ENCODE measurements at places on chromosomes 6 and 20.

- DNase-seq, result no peak
Measured at GRCh38 chr20:43191946-43192863, 2.5 kb upstream of the PTPRT start.

DNA sequence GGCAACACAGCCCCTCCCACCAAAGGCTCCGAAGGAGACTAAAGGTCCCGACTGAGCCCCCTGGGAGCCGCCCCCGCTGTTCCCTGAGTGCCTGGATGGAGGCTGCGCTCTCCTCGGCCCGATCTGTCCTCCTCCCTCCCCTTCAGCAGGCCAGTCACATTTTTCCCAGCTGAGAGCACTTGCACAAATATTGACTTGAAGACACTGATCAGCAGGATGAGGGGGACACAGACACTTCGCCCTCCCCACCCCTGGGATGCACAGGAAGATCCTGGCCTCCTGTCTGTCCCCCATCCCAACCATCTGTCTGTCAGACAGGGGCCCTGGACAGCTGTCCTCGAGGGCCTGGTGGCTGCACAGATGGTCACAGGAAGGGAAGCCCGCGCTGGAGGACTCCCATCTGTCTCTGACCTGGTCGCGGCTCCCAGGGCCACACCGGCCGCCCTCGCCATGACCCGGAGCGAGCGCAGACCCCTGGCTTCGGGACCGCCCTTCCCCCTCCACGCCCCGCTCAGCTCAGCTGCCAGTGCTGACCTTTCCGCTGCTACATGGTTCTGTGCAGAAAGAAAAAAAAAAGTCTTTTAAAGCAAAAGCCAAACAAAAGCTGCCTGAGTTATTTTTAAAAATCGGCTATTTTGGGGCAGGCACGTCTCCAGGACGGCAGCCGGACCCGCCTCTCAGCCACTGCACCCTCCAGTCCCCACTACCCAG lies 11.1 kb downstream of the LAMA5 start:
- no peak for DNase-seq

DNA sequence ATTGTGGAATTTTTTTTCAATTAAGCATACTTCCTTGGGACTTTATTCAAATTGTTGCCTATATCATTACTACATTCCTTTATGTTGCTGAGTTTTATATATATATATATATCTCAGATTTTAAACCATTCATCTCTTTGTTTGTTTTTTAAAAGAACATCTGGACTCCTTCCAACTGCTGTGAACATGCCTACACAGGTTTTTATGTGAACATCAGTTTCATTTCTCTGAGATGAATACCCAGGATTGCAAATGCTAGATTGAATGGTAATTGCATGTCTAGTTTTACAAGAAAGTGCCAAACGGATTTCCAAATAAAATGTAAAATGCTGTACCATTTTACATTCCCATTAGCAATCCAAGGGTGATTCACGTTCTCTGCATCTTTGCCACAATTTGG lies 1289.3 kb downstream of the HACE1 start:
- DNase-seq, result no peak

DNA sequence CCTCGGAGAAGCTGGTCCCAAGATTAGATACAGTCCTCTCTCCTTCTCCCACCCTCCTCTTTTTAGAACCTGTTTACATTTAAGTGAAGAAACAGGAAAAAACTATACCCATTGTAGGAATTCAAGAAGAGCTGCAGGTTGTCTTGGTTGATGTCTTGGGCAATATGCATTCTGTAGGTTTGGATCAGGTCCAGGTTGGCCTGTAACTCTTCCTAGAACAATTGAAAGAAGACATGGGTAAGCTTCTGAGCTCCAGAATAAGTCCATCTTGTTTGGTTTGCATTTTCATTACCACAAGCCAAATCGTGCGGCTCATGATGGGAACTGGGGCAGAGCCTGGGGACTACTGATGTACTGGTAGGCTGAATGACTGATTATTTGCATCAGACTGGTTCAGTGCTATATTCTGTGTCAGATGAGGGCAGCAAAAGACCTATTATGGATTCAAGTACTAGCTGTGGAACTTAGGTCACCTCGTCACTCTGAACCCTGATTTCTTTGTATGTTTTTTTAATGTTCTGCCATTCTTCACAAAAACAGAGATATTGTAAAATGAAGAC lies 20.3 kb upstream of the SLA2 start:
- no peak for DNase-seq

GRCh38 chr20:51727872-51728271 lies 40.3 kb downstream of the ATP9A start:
- DNase-seq, result no peak

DNA sequence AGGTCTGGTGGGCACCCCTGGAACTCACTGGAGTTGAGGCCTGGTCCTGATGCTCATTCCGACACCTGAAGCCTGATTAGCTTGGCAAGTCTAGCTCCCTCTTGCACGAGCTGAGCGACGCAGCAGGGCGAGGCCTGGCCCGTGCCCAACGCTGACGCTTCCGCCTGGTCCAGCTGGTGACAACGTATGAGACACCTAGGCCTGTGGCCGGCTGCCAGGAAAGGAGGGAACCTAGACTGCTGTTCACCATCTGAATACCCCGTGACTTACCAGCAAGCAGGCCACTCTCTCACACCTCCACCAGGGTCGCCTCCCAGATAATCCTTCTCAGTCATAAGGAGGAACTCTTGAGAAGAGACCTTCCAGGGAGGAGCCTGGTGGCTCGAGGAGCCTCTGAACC lies 24.5 kb downstream of the YTHDF1 start:
- no peak for DNase-seq

GRCh38 chr6:137840252-137840651 lies 26.8 kb upstream of the TNFAIP3 start:
- no peak for DNase-seq

DNA sequence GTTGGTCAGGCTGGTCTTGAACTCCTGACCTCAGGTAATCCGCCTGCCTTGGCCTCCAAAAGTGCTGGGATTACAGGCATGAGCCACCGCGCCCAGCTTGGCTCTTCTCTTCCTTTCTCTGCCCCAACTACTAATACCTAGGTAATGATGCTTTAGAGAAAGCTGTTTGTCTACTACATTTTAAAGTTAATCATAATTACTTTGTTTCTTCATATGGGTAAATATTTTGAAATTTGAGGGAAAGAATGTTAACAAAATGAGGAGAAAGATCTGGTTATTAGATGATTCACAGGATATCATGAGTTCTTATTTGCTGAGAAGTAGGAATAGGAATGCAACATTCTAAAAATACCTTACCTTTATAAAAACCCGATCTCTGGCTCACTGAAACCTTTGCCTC lies 18.4 kb upstream of the PTPRK start:
- DNase-seq, result no peak

- no peak for DNase-seq
Measured at GRCh38 chr6:56961151-56961550, 6.2 kb downstream of the BEND6 start.

DNA sequence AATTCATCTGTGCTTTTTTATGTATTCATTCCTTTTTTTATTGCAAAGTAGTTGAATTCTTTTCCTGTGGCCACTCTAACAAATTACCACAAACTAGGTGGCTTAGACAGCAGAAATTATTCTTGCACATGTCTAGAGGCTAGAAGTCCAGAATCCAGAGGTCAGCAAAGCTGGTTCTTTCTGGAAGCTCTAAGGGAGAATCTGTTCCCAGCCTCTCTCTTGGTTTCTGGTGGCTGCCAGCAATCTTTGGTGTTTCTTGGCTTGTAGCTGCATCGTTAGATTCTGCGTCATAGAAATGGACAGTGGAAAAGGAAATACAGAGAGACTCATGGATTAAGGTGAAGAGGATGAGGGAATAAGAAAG lies 39.3 kb downstream of the GSTA2 start:
- no peak for DNase-seq

Data from stimulated activated CD4-positive, alpha-beta T cell treated with anti-CD3 and anti-CD28 coated beads, TNF-alpha, amount 100 ng/mL, for 1 hour (primary cell).